ENCODE measurements at places on chromosomes 1 and 21.

DNA sequence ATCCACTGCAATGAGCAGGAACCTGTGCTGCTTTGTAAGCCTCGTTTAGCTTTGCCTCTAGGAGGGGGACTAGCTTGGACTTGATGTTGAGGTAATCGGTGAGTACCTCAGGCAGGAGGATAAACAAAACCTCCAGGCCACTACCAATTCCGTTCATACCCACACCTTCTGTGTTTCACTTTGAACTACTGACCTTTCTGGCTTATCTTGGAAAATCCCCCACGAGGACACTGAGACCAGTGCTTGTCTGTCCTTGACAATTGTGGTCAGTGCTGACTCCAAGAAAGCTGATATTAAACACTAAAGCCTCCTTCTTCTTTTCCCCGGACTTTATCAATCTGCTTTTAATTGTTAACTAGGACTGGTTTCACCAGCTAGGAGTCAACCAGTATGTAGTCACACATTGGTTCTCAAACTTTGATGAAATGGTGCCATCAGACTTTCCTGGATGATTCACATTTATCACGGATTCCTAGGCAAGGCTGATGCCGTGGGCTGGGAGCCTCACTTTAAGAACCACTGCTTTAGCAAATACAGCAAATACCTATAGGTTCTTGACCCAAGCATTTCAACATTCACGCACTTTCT, 52.7 kb downstream of the TGFB2 start:
- no peak for DNase-seq

DNA sequence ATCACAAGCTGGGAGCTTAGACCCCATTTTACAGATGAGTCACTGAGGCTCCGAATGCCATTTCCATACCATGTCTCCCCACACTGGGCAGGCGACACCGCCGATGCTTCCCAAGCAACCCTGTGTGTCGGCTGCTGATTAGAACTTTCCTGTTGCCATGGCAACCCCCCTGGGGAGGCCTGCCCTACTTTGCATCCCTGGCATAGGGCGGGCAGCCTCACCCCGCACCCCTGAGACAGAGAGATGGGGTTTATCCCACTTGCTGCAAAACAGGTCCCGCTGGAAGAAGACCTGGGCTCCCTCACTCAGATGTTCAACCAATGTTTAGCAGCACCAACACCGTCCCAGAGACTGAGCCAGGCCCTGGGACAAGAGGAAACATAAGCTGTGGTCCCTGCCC, 81.5 kb downstream of the CAMK2N1 start:
- no peak for DNase-seq

GRCh38 chr1:221776495-221777301, 34.8 kb upstream of the DUSP10 start:
- no peak for DNase-seq

GRCh38 chr21:33293811-33294216, 27.6 kb downstream of the IL10RB start:
- DNase-seq: no peak

DNA sequence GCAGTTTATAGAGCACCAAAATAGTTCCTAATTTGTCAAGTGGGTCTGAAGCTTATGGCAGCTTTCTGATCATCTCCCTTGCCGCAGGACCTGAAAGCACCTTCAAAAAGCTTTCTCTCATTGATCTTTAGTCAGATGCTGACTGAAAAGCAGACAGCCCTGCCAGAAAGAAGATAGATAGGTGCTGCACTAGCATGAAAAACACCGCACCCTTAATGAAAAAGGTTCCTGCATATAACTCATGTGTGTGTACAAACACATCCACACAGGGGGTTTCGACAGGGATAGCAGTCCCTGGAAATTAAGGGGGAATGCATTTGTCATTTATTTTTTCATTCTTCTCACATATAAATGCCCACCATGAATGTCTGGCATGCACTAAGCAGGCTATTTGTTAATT, 361.7 kb upstream of the SNX7 start:
- no peak for DNase-seq

- no peak for DNase-seq
Observed at GRCh38 chr1:145845144-145845513, 301 bp upstream of the NUDT17 start.

DNA sequence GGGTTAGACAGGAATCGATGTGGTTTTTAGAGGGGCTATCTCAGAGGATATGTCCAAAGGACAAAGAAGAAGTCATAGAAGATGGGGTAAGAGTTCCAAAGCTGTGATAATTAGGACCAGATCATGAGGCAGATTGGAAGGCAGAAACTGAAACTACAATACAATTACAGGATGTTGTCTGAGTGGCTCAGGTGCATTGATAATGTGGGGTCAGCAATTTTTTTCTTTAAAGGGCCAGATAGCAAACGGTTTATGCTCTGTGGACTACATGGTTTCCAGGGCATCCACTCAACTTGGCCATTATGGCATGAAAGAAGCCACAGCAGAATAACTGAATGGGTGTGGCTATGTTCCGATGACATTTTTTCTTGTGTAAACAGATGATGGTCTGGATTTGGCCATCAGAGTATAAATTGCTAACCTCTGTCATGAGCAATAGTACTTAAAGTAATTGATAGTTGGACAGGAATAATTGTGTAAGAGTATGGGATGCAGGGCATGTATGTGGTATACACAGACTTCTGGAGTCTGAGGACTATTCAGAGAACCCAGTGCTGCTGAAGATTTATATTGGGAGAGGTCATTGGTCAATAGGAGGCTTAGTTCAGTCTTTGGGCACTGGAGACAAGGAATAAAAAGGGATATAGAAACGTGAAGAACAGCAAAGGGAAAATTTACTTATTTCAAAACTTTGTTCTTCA, 198.4 kb upstream of the ADGRL4 start:
- DNase-seq: no peak

DNA sequence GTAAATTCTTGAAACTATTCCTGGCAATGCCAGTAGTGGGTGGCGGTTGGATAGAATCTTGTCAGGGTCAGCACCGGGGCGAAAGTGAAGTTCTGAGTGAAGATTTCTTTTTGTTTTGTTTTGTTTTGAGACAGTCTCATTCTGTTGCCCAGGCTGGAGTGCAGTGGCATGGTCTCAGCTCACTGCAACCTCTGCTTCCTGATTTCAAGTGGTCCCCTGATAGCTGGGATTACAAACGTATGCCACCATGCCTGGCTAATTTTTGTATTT, 33.3 kb downstream of the PCNT start:
- no peak for DNase-seq

- DNase-seq: no peak
Observed at GRCh38 chr21:33849834-33850233, 65.8 kb downstream of the ATP5PO start.

- DNase-seq: no peak
Observed at GRCh38 chr21:36486246-36486645, 6.3 kb upstream of the CLDN14 start.

DNA sequence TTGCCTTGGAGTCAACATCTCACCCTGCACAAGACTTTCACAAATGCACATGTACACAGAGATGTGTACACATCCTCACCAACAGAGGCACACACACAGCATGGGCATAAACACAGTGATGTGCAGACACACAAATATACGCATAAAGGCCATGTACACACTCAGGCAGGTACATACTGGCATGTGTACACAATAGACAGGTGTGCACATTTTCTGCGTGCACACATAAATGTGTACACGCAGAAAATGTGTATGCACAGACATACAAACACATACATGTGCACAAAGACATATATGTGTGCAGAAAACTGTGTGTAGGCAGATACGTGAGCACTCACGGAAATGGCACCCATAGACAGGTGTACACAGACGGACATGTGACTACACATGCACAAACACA, 85.3 kb upstream of the ZBTB40 start:
- no peak for DNase-seq

- DNase-seq: no peak
Observed at GRCh38 chr1:230145505-230145899, 78.5 kb downstream of the GALNT2 start.

DNA sequence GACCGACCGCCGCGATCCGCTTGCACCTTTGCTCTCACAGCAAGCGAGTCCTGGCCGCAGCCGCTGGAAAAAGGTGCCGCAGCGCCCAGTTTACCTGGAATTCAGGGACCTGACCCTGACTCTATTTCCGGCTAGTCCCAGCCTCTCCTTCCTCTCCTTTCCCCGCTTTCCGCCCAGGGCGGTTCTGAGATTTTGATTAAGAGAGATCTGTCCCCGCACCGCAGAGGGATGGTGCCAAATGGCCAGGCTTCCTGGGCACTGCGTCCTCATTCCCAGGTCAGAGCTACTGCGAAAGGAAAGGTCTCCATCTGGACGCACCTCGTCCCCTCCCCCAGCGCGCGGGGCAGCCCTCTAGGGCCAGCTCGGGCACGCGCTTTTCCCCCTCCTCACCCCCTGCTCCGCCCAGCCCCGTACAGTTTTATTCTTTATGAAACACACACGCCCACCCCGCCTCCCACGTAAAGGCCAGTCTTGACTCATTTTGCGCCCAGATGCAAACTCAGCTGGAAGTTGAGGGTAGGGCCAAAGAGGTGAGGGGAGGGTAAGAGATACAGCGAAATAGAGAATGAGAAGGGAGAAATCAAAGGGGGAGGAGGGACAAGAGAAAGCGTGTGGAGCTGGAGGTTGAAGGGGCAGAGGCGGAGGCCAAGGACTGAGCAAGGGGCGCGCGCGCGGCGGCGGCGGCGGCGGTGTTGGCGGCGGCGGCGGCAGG, 411.8 kb upstream of the ESRRG start:
- DNase-seq: peak; percentile 15

DNA sequence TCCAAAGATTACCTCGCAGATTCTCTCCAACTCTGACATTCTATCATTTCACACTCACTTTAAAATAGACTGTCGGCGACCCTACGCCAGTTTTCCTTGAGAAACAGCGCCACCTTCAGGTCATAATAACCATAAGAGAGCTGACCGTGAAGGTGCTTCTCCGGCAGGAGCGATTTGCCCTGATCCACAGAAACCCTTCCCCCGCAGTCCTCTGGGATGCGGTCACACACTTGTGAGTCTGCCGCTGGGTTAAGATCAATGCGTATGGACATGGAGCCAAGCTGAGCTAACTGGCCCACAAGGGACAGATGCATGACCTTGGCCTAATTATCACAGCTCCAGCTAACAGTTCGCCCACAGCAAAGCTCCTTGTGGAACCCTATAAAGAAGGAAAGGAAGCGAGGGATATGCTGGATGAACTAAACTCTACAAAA, 32.8 kb upstream of the IFNAR2 start:
- peak; percentile 73 for DNase-seq

- DNase-seq: no peak
Observed at GRCh38 chr1:55363268-55363667, 148.1 kb upstream of the USP24 start.

DNA sequence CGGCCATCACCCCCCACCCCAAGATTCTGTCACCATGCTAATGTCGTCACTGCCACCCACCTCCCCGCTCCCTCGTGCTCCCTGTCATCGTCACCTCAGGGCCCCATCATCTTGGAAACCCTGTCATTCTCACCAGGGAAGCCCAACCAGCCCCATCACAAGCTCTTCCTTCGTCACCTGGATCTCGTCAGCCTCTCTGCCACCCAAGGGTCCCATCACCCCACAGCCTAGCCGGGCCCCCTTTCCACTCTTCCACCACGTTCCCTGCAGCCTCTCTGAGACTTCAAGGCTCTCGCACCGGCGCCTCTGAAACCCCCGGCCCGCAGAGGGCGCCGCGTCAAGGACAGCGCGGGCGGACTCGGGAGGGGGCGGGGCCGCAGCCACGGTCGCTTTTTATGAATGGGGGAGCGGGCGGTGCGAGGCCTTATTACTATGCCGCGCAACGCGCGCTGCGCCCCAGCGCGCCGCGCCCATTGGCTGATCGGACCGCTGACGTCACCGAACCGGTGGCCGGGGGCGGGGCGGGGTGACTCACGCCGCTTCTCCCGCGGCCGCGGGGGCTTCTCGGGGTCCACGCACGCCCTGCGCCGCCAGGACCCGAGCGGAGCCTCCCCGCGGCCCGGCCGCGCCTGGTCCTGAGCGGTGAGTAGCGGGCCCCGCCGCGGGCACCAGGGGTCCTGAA, at the start of gene GPR3:
TSS of gene GPR3 (plus strand) at position 527 of the 682 bp plus-strand sequence. CDS start 1,177 bp downstream, outside the sequence.
- peak; percentile 84 for DNase-seq

DNA sequence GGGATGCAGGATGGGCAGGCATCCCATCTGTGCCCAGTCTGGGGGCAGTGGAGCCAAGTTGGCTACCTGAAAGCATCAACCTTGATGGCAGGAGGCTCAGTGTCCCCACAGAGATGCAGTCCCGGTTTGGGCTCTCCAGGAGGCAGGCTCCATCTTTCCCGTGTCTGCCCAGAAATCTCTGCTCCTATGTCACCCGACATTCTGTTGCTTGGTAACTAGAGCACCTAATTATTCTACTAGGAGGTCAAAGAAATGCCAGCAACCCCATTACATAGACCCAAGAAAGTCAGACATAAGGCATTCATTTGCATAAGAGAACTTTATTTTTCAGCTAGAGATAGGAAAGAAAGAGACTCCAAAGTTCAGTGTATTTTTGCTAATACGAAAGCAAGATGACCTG, 100.3 kb upstream of the BACE2 start:
- no peak for DNase-seq

- DNase-seq: no peak
Observed at GRCh38 chr1:155645034-155645598, 35.1 kb downstream of the MSTO1 start.

DNA sequence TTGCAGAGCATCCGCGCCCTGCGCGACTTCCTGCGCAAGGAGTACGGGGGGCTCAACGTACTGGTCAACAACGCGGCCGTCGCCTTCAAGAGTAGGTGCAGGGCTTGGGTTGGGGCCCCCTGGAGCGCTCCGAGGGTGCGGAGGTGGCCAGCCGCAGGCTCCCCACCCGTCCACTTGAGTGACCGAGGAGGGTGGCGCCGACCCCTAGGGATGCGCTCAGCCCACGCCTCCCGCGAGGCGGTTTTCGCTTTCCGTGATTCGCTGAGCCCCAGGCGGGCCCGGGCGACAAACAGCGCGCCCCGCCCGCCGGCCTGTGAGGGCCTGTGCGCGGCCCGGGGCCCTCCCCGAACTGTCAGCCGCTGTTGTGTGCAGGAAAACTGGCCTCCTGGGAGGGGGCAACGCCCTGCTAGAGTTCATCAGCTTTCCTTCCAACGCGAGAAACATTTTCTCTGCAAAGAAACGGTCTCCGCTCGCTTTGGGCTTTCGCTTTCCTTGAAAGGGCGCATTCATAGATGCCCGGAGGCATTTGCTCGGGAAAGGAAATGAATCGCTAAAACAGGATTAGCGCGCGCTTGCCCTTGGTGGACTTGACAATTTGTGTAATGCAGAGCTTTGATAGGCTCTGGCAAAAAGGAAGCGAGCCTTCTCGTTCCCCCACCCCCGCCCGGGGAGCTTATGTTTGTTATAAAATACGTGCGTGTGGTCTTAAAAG, 668 bp downstream of the CBR3 start:
- DNase-seq: peak; percentile 77

- no peak for DNase-seq
Observed at GRCh38 chr21:45551316-45551715, 9.1 kb upstream of the SLC19A1 start.

- no peak for DNase-seq
Observed at GRCh38 chr1:171083222-171083621, 7.5 kb upstream of the FMO3 start.

- DNase-seq: no peak
Observed at GRCh38 chr1:22296701-22297591, 154.0 kb upstream of the WNT4 start.

GRCh38 chr21:42218836-42219605, at the start of gene ABCG1:
Gene ABCG1 (plus strand): TSS chr21:42219140. CDS start chr21:42219263, 123 bp downstream.
- no peak for DNase-seq
